ENCODE measurements at places on chromosomes 11 and 22.

DNA sequence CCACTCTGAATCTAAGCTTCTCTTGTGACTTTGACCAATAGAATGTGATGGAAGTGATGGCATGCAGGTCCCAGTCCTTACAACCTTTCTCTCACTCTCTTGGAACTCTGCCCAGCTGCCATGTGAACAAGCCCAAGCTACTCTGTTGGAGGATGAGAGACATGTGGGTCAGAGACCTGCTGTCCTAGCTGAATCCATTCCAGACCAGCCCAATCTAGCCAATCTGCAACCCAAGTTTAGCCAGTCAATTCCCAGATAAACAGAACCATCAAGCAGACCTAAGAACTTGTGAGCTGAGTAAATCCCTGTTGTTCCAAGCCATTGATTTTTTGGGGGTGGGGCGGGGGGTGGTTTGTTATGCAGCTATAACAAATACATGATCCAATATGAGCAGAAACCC, 69.2 kb upstream of the GRK3 start:
- no peak for DNase-seq

GRCh38 chr11:70733327-70734325, 335.3 kb downstream of the CTTN start:
- no peak for DNase-seq

GRCh38 chr11:82796998-82797961, 63.6 kb upstream of the FAM181B start:
- no peak for DNase-seq

DNA sequence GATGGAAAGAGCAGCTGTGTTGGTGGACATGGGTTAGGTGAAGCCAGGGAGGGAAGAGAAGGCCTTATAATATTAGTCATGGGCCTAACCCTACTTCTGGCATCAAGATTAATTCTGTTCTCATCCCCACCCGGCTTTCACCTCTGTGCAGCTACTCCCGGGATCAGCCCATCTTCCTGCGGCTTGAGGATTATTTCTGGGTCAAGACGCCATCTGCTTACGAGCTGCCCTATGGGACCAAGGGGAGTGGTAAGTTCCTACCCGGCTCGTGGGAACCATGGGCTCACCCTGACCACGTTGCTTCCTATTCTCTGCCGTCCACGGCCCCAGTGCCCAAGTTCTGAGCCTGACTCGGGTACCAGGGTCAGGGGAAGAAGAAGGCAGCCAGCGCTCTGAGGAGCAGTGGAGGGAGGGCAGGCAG, 51.6 kb downstream of the ST3GAL4 start:
- no peak for DNase-seq

- no peak for DNase-seq
These were observed 81.4 kb downstream of the SLC1A2 start for GRCh38 chr11:35337914-35338305.

GRCh38 chr11:110317516-110317932, 21.1 kb upstream of the RDX start:
- no peak for DNase-seq

DNA sequence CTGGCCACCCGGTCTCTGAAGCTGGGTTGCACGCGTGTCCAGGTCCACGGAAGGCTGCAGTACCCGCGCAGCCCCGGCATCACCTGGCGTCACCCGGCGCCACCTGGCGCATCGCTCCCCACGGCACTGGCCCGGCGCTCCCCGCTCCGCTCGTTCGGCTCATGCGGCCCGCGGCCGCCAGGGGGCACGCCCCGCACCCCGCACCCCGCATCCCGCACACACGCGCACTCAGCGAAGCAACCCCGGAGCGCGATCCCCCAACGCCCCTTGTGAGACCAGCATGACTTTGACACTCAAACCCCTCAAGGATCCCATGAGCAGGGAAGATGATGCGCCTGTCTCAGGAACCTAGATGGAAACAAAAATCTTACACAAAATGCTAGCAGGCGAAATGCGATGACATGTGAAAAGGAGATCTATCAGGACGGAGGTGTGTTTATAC, 11.9 kb downstream of the B3GNT6 start:
- DNase-seq, result peak; percentile 51

GRCh38 chr22:43467216-43467940, 55.6 kb downstream of the MPPED1 start:
- no peak for DNase-seq

DNA sequence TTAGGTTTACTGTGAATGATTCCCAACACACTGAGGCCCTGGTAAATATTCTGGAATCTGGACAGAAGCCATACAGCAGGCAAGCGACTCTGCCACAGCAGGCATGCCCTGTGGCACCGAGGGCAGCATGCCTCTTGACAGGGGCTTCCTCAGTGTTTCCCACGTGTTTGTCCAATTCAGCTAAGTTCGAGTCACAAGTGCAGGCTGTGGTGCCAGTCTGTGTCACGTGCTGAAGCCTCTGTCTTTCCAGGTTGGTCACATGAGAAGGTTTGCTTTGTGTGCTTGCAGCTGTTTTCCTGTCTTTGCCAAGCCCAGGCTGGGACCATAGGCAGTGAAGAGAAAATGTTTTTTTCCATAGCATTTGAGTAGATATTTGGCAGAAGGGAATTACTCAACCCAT, 2.4 kb upstream of the PPFIBP2 start:
- DNase-seq, result no peak

GRCh38 chr11:29368126-29368525, 648.7 kb downstream of the KCNA4 start:
- no peak for DNase-seq

GRCh38 chr11:12042215-12042676, 33.8 kb upstream of the DKK3 start:
- DNase-seq, result peak; percentile 77

GRCh38 chr11:74138572-74138971, 32.2 kb downstream of the C2CD3 start:
- DNase-seq, result peak; percentile 91

GRCh38 chr11:1052133-1053011, 15.9 kb upstream of the MUC6 start:
- no peak for DNase-seq

DNA sequence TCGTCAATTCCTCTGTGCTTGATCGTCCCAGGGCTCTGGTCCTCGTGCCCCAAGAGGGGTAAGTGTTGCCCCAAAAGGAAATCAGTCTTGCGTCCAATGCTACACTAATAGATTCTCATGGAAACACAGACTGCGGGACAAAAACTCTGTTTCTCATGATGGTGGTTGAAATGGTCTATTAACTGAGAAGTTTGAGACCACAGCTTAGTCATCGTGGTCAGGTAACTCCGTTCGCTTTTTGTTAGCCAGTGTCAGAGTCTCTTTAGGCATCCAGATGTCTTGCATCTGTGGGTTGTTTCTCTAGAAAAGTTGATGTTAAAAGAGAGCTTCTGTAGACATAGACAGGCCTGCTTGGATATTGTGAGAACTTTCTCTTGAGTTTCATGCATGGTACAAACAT, 104.6 kb upstream of the SORL1-AS1 start:
- no peak for DNase-seq

- DNase-seq, result peak; percentile 3
These were observed 123.8 kb upstream of the CCDC179 start for GRCh38 chr11:22984045-22984444.

GRCh38 chr11:2186669-2187279, 15.2 kb upstream of the TH start:
- peak; percentile 40 for DNase-seq

DNA sequence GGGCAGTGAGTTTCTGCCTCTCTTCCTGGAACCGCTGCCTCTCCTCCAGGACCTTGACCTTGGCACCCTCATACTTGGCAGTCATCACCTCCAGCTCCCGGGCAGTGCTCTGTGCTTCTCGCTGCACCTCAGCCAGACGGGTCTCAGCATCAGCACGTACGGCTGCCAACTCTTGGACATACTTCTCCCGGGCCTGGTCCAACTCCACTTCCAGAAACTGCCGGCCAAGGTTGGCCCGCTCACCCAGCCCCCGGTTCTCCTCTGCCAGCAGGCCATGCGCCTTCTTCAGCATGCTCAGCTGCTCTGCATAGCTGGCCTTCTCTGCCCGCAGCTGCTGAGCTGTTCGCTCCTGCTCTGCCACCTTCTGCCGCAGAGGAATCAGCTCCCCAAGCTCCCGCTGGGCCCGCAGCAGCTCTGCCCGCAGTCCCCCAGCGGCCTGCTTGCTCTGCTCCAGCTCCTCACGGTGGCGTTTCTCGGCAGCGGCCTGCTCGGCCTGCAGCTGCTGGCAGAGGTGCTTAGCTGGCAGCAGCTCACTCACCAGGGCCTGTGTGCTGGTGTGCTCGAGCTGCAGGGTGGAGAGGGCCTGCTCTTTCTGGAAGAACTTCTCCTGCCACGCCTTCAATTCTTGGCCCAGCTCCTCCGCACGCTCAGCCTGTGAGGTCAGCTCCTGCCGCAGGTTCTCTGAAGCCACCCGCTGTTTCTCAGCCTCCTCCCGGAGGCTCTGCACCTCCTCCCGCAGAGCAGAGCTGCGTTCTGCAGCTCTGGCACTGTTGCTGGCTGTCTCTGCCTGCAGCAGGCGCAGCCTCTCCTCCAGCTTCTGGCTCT, 14.4 kb downstream of the IL18BP start:
- DNase-seq, result no peak

GRCh38 chr11:82195283-82195682, 538.4 kb downstream of the FAM181B start:
- no peak for DNase-seq

- peak; percentile 73 for DNase-seq
These were observed 2.4 kb upstream of the RANGAP1 start for GRCh38 chr22:41288245-41288946.

DNA sequence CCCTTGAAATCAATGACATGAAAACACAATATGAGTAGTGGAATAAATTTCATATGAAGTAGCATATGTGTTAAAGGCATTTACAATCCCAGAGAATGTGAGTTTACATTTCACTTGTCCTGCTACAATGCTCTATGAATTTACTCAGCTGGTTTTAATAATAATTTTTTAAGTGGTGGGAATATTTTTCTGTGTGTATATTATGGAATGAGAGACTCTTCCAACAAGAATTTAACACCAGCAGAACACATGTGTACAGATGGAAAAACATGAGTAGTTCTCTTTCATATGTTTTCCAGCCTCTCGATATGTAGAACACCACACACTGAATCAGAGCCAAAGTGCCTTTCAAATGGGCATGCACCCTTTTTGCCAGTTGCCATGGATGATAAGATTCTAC, 170.4 kb downstream of the MAML2 start:
- no peak for DNase-seq

GRCh38 chr11:68968306-68969250, 12.2 kb downstream of the MRGPRD start:
- DNase-seq, result no peak

GRCh38 chr11:68950270-68950669, 30.5 kb downstream of the MRGPRD start:
- peak; percentile 34 for DNase-seq

DNA sequence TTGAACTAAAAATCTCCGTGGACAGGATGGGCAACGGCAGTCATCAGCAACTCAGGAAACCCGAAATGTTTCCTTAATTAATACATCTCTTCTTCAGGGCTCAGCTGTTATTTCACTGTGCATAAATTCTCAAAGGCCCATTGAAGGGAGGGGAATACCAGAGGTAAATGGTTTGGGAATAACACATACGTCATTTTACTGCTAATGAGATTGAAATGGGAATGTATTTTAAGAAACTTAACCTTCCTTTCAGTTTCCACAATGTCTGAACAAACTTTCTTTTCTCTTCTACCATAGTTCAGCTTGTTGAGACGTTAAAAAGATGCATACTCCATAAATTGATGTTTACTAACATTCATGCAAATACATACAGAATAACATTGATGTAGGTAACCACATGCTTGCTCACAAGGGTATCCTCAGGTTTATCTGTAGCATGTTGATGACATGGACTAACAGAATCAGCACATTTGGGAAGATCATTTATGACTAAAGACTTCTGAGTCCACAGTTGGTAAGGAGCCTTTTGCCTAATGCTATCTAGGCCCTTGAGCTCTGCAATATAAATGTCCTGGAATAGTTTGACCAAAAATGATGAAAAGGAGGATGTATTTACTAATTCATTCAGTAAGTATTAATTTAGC, 7.7 kb upstream of the PRRG4 start:
- no peak for DNase-seq

GRCh38 chr11:68120273-68121066, 718 bp downstream of the CHKA start:
- peak; percentile 74 for DNase-seq

GRCh38 chr11:125261588-125261987, 97.0 kb downstream of the PKNOX2 start:
- no peak for DNase-seq

GRCh38 chr11:71330996-71331395, 78.6 kb upstream of the SHANK2 start:
- no peak for DNase-seq

DNA sequence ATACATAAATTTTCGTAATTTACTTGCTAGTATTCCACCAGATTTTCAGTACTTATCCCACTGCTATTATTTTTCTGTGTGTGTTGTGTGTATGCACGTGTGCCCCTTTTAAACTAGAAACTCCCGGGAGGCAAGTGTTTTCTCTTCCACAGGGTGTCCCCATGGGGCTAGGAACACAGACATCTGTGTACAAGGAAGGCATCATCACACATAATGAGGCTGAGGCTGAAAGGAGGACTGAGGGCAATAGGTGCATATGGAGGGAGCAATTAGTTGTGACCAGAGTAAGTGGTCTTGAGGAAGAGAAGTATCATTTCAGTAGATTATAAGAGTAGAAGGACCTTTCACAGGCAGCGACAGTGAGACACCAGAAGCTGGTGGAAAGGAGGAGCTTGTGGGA, 2.1 kb upstream of the DPAGT1 start:
- DNase-seq, result no peak

DNA sequence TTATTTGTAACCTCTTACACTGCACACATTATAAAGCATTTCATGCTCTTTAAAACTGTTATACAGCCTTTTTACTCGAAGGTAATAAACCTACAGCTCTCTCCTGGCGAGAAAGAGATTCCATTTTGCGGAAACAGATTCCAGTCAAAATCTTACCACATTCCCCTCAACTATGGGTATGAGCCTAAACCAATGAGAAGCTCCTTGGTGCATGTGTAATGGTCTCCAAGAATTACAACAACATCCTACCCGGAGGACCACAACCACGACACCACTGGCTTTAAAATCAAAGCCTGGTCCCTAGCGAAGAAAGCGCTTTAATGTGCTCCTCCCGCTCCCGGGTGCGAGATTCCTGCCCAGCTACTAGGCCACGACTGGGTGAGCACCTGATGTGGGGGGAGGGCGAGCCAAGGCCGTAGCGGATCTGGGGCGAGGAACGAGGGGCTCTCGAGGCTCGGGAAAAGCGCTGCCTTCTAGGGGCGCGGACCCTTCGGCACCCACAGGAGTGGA, 821 bp downstream of the CELF1 start:
- DNase-seq, result peak; percentile 74

DNA sequence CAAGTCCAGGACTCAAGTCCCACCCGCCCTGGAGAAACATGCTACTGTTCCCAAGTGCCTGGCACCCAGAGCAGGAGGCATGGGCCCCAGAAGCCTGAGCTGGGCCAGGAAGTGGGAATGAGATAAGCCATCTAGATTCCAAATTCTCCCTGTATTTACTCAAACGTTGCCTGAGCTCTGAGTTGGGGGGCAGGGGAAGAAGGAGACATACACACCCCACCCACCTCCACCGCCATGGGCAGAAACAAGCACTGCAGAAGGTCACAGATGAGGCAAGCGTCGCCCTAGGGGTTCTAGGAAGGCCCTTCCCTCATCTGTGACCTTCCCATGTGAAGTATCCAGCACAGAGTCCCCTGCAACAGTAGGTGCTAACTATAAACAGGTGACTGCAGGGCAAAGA, 54.0 kb downstream of the PLEKHA7 start:
- no peak for DNase-seq

All from adipocyte (in vitro differentiated cells).